ENCODE measurements at places on chromosomes 5 and 9.
A peak's percentile ranks its signal among the peaks of the same experiment; 100 is the strongest.

DNA sequence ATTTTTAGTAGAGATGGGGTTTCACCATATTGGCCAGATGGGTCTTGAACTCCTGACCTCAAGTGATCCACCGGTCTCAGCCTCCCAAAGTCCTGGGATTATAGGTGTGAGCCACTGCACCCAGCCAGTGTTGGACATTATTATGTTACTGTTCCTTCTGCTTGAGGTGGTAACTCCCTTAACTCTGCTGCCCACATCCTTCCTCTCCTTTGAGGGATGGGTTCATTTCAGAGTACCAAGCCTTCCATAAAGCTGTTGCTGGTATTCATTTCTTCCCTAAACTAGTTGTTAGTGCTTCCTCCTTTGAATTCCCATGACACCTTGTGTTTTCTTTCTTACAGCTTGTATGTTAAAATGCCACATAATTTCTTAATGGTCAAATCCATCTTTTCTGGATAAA is 54.0 kb downstream of the CTNNA1 start:
- no peak for ATAC-seq

GRCh38 chr9:4680173-4680525 is 780 bp downstream of the CDC37L1 start:
- ATAC-seq = no peak

- ATAC-seq = no peak
Measured at GRCh38 chr9:79360387-79361347, 211.1 kb upstream of the TLE4 start.

DNA sequence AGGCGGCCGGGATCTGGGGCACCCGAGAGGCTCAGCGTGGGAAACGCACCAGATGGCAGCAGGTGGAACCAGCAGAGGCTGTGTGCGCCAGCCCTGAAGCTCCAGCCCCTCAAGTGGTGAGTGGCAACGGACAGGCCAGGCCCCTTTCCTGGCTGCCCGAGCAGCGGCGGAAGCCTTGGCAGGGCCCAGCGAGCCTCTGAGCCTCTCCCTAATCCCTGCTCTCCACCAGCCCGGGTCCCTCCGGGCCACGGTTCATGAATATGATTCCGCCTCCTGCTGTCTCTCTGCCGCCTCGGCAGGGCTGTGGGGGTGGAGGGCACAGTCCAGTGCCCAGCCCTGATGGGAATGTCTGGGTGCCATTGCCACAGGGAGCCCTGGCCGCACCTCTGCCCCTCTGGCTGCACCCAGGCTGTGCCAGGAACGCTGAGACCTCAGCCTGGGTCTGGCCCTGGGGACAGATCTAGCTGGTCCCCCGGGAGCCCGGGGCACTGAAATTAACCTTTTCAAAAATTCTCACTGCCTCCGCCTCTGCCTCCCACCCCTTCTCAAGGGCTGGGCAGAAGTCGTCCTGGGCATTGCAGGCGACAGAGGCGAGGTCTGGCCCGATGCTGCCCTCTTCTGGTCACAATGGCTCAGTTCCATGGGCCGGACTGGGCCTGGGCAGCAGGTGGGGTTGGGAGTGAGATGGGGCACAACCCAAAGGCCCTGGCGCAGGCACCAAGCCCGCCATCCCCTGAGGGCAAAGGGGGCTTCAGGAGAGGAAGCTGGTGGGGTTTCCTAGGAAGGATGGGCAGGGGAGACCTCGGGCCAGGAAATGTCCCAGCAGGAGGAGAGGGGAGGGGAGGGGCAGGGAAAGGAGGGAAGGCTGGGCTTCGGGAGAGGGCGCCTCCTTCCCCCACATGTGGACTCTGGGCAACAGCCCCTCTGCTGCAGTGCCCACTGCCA is 20.3 kb downstream of the CCDC187 start:
- ATAC-seq = peak; percentile 92

GRCh38 chr9:34370335-34370969 is 6.2 kb downstream of the MYORG start:
- no peak for ATAC-seq

GRCh38 chr9:73437758-73438157 is 286.1 kb downstream of the ANXA1 start:
- ATAC-seq = no peak

DNA sequence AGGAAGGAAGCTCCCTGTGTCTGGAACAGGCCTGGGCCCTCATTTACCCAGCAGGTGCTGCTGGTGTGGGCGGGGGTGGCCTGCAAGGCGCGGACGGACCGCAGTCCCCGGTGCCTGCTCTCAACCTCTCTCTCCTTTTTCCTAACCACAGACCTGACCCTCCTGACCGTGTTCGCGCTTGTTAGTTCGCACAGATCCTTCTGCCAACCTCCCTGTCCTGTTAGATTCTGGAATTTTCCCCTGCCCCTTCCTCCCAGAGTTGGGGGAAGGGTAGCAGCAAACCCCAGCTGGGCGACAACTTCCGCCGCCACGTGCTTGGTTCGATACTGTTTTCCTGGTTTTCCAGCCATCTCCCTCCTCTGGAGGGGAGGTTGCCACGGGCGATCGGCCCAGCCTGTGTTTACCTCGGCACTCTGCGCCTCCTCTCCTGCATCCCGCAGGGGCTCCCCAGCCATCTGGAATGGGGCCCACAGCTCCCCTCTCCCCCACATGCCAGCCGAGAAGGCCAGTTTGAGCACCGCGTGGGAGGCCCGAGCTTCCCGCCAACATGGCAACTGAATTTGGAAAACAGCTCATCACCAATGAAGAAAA is 70.8 kb upstream of the UNC5A start:
- ATAC-seq = no peak

- no peak for ATAC-seq
Measured at GRCh38 chr9:105038051-105038450, 110.1 kb upstream of the ABCA1 start.

- ATAC-seq = peak; percentile 57
Measured at GRCh38 chr5:99032234-99033013, 103.6 kb upstream of the CHD1 start.

GRCh38 chr5:35117967-35118366 is 70.2 kb upstream of the AGXT2 start:
- ATAC-seq = peak; percentile 58
